ENCODE measurements at places on chromosomes 5 and 9.

GRCh38 chr5:139611703-139612584 lies 36.2 kb upstream of the CXXC5 start:
- DNase-seq, result no peak

- no peak for DNase-seq
Observed at GRCh38 chr9:72228282-72228681, 79.0 kb downstream of the GDA start.

DNA sequence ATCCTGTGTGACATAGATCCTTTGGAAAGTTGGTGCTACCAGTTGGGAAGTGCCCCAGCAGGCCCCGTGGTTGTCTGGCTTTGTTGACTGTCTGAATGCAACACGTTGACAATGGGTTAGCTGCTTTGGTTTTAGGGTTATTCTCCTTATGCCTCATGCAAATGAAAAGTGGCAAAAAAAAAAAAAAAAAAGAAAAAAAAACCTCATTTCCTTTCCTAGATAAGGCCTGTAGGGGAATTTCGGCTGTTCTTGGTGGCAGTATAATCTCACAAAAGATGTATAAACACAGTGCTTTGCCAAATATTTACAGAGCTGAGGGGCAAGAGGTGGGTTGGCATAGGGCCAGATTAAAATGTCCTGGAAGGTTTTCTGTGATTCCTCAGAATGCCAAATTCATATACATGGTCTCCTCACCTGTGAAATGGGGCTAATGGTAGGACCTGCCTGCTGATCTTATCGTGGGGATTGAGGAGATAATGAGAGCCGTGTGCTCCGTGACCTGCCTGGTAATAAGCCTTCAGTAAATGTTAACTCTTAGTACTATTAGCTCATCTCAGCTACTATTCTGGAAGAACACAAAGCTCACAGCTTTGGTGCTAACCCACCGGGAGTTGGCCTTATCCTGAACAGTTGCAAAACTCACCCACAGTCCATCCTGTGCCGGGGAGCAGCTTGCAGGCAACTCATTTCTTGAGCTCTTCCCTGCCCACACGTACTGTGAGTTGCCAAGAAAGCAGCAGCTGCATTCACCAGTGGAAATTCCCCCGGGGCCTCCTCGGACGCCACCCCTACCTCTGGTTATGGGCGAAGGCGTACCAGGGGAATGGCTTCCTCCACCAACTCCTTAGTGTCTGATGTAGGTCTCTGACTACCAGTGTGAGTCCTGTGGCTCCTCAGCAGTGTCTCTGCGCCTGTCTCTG lies 220.3 kb downstream of the NR3C1 start:
- DNase-seq, result no peak

DNA sequence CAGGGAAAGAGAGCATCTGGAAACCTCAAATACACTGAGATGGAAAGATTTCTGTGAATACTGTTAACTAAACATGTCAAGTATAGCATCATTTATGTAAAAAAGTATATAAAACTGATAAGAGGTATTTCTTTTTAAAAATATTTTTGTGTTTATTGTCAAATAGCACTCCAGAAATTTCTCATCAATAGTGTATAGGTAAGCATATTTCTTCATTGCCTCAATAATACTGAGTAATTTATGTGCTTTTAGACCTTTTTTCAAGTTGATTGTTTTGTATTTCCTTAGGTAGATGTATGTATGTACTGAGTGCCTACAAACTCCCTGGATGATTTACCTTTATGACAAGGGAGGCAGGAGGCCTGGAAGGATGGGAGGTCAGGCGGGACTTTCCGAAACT lies 196.3 kb downstream of the ROR2 start:
- DNase-seq, result no peak

DNA sequence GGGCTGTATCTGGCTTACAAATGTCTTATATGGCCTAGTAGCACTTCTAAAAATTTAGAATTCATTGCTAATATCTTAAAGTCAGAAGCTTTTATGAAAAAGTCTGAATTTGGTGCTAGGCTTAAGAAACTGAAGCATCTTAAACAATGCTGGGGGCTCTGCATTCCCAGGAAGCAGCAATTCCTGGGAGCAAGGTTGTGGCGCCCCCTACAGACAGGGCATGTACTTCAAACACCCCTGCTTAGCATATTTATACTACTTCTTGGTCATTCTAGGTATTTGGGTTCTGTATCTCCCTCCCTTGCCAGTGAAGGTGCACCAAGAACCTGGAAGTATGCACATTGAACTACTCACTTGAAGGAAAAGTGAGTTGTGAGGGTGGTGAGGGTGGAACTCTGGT lies 64.6 kb upstream of the GRIA1 start:
- DNase-seq, result no peak

DNA sequence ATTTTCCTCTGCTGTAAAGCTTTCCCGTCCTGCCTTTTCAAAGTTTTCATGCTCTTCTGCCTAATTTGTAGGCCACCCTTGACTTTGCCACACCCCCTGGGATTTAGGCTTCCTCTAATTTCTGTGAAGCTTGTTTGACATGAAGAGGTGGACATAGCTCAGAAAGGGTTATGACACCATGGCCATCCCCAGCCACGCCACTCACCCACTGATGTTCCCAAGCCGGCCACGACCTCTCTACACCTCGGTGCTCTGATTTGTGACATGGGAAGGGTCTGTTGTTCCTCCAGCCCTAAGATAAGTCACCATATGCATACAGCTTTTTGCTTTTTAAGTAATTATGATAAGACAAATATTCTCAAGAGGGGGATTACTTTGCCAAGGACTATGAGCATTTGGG lies 139.5 kb downstream of the BARX1 start:
- no peak for DNase-seq

GRCh38 chr9:114028646-114029045 lies 49.5 kb downstream of the AMBP start:
- no peak for DNase-seq

- no peak for DNase-seq
Observed at GRCh38 chr5:73917433-73917832, 291.4 kb downstream of the ARHGEF28 start.

DNA sequence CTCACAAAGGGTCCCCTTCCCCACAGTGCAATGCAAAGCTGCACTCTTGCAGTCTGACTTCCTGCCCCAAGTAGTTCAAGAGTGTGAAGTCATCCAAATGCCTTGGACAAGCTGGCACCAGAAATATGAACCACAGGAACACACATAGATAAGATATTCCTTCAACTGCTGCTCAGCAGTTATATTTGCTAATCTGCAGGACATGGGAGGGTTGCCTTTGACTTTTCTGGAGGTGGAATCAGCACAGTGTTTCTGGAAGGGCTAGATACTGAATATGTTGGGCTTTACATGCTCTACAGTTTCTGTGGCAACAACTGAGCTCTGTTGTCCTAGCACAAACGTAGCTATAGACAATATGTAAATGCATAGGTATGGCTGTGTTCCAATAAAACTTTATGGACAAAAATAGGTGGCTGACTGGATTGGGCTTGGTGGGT lies 96.7 kb upstream of the PCA3 start:
- DNase-seq, result no peak

DNA sequence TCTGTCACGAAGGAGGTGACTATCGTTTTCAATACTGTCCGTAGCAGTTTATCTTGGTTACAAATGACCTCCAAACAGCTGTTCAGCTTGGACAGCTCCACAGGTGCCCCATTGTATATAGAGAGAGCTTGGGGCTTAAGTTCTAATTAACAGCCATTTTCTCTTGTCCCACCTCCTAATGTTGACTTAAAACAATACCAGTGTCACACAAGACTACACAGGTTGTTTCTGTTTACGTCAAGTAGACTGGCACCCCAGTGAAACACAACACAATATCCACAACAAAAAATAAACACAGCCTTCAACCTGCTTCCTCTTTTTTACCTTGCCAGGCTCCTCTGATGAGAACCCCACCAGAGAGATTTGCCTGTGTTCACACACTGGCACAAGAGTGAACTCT lies 39.8 kb upstream of the TLE1 start:
- DNase-seq, result no peak
